Fibroblast of the aortic adventitia (primary cell): ENCODE measurements at places on chromosomes 6 and 20. TPM values are rescaled to one million over a fixed set of nuclear protein-coding genes. Genes with fewer than 3 reads are reported as not detected.

Gene OGFRL1
- total RNA-seq = 21.6 and 34.8 TPM in 2 replicates

GRCh38 chr6:131414956-131415355 is 158.1 kb upstream of the ARG1 start:
- no peak for DNase-seq

- peak; percentile 62 for DNase-seq
Observed at GRCh38 chr6:149209871-149210775, 107.4 kb upstream of the TAB2 start.

DNA sequence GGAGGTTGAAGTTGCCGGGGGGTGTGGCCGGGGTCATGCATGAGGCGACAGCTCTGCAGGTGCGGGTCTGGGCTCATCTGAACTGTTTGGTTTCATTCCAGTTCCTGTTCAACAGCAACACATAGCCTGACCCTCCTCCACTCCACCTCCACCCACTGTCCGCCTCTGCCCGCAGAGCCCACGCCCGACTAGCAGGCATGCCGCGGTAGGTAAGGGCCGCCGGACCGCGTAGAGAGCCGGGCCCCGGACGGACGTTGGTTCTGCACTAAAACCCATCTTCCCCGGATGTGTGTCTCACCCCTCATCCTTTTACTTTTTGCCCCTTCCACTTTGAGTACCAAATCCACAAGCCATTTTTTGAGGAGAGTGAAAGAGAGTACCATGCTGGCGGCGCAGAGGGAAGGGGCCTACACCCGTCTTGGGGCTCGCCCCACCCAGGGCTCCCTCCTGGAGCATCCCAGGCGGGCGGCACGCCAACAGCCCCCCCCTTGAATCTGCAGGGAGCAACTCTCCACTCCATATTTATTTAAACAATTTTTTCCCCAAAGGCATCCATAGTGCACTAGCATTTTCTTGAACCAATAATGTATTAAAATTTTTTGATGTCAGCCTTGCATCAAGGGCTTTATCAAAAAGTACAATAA is 72.5 kb downstream of the PTPN1 start:
- DNase-seq = no peak

DNA sequence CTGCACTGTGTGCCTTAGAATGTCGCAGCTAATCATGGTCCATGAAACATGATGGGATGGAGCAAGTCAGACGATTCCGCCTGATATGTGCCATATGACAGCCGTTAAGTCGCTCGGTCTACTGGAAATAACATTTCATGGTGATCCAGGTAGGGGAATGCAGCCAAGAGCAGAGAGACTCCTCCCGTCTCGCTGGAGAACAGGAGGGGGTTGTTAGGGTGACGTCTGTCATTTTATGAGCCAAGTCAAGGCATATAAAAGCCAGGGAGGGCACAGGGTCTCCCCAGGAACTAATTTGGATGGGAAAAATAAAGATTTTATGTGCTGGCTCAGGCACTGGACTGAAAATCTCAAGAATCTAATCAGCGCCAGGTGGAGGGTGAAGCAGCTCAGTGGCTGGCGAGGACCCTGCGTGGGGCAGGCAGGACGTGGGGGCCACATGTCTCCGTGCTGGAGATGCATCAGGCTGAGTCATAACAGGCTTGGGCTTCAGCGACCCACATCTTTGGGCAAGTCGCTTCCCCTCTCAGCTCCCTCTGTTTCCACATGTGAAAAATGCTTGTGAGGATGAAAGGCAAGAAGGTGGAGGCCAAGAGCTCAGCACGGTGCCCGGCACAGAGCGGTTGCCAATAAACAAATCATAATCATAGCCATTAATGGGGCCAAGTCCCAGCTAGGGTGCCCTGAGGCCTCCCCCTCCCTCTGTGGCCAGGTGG is 234.6 kb downstream of the ANKRD60 start:
- DNase-seq = no peak

- no peak for DNase-seq
Observed at GRCh38 chr20:5737619-5737953, 12.6 kb upstream of the SHLD1 start.

Gene ZBP1
- not detected in 2 replicates for total RNA-seq

GRCh38 chr20:3847429-3847940 is 851 bp downstream of the MAVS start:
- DNase-seq = peak; percentile 26

GRCh38 chr6:109074133-109074415 is 20.6 kb downstream of the SESN1 start:
- no peak for DNase-seq

- no peak for DNase-seq
Observed at GRCh38 chr20:5327356-5327755, 10.6 kb upstream of the PROKR2 start.

DNA sequence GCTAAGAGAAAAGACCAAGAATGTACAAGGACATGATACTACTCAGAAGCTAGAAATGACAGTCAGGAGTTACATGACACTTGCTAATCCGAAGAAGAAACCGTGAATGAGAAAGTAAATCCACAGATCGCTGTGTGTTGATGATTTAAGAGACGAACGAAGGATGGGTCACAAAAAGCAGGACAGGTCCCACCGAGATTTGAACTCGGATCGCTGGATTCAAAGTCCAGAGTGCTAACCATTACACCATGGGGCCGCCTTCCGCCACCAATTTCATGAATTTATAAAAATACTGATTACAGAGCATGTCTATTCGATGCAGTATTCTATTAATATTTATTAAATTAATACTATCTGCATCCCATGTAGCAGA is 54.0 kb upstream of the BTN3A2 start:
- DNase-seq = peak; percentile 59
